CD4-positive, alpha-beta memory T cell (primary cell): ENCODE measurements at places on chromosomes 4 and X. TPM values are rescaled to one million over a fixed set of nuclear protein-coding genes. Genes with fewer than 3 reads are reported as not detected.

The CTAG1A gene
- total RNA-seq: not detected

The RPA4 gene
- total RNA-seq: 0.41 TPM

The DACH2 gene
- not detected for total RNA-seq

The FATE1 gene
- not detected for total RNA-seq

The GAGE10 gene
- total RNA-seq: not detected
